ENCODE measurements at places on chromosomes 5 and 9.

DNA sequence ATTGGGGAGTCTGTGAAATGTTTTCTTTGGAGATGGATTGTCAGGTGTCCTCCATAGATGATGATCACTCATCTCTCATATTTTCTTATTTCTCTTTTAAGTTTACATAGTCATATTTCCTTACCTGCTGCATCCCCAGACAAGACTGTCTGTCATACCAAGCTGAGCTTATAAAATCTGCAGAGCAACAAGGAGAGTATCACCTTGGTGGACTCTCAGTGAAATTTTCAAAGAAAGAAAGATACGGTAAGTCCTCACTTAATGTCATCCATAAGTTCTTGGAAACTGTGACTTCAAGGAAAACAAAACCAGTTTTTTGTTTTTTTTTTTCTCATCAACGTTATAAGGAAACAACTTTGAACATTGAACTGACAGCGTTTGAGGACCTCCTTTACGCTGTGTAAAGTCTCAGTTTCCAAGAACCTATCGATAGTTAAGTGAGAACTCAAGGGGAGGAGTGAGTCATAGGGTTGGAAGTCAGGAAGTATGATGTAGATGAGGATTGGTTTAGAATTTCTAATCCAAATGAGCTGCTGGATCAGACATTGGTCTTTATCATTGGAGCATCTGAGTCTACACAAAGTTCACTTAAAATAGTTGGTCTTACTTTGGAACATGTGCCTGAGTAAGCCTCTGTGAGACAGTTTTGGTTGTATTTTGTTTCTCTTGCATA is 45.5 kb downstream of the SPIN1 start:
- DNase-seq = no peak

DNA sequence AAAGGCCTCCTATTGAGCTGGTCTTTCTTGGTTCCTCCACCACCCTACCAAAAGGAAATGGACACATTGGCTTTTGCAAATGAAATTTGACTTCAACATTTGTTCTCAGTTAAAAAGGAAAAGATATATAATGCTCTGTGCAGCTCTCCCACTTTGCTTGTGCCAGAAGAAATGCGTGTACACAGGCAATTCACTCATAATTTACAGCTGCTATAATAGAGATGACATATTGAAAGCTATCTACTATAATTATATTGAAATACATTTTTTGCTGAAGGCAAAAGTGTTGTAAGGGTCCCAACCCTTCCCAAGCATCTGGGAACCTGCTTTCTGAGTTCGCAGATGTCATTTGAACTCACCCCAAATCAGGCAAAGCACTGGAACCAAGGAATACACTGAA is 173.2 kb downstream of the PBX3 start:
- DNase-seq = no peak

GRCh38 chr5:155085282-155085989 is 71.9 kb downstream of the KIF4B start:
- DNase-seq = no peak

GRCh38 chr9:137050570-137050969 is 3.3 kb downstream of the ENTPD2 start:
- no peak for DNase-seq

- DNase-seq = no peak
Observed at GRCh38 chr9:28892538-28892937, 1319.3 kb upstream of the C9orf72 start.

DNA sequence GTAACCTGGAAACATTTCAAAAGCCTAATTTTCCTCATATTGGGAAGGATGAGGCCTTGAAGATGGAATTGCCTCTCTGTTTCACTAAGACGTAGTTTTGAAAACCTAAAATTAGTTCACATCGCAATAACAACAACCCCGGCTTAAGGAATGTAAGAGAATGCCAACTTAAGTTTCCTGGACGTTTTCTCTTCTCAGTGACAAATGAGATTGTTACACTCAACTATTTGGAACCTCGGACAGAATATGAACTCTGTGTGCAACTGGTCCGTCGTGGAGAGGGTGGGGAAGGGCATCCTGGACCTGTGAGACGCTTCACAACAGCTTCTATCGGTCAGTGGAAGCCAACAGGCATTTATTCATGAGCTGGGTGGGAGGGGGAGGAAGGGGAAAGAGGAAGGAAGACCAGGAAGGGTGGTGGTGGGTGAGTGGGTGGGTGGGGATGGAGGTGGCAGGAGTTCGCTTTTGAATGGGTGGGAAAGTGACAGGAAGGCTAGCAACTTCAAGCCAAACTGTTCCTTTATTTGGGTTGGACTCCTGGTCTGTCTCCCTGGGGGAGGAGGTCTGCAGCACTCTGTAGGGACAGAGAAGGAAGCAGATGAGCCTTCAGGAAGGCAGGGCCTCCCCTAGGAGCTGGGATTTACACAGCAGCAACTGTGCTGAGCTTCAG is 83.4 kb downstream of the TEK start:
- peak; percentile 16 for DNase-seq

DNA sequence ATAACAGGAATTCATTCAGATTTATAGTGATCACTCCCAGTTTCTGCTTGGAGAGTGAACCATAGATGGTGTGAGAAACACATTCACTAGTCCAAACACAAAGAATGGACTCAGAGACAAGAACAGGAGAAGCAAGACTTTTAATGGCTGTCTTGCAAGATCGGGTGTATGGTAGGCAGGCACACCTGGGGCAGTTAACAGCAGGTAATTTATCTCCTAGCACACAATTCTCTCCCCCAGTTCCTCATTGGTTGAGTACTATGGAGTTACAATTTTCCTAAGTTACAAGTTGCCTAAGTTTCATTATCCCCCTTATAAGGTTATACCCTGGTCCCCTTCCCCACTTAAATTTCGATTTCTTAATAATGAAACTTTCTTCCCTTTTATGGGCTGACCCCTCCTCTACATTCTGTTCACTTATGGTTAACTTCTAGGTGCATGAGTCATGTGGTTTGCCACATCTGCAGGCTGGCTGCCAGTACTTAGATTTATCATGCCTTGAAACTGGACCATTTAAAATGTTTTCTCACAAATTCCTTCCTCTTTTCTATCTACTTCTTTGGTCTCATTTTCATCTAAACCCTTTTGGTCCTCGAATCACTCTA is 623.3 kb downstream of the HINT1 start:
- no peak for DNase-seq

DNA sequence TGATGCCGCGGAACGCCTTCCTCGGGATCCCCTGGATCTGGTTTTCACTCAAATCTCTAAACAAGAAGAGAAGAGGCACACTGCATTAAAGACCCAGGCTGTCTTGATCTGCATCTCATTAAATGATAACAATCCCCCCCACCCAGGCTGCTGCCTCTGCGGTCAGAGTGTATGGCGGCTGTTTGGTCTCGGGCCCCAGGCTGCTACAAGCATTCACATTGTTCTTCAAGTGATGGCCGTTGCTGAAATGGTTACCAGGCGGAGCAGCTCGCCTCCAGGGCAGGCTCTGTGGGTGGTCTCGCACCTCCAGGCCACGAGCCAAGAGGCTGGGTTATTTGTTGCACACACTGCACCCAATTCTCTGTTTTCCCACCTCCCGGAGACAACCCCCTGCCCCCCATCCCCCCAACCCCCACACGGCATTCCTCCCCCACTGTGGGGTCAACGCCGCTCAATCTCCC is 304.1 kb upstream of the PANK3 start:
- no peak for DNase-seq

- no peak for DNase-seq
Observed at GRCh38 chr9:14218253-14218652, 95.7 kb downstream of the NFIB start.

DNA sequence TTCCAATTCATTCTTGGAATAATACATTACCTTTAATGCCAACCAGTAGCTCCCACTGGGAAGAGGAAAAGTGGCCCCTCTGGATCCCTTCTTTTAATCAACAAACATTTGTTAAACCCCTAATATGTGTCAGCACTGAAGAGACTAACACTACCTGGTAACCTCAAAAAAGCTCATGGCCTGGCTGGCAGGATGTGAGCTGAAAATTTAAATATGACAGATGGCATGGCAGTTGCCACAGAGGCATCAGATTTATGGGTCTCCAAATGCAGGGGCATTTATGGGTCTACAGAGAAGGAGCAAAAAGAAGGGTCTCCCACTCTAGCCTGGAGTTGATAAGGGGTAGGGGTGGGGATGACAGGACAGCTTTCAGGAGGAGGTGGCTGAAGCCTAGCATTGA is 12.5 kb downstream of the DNAH5 start:
- DNase-seq = no peak

DNA sequence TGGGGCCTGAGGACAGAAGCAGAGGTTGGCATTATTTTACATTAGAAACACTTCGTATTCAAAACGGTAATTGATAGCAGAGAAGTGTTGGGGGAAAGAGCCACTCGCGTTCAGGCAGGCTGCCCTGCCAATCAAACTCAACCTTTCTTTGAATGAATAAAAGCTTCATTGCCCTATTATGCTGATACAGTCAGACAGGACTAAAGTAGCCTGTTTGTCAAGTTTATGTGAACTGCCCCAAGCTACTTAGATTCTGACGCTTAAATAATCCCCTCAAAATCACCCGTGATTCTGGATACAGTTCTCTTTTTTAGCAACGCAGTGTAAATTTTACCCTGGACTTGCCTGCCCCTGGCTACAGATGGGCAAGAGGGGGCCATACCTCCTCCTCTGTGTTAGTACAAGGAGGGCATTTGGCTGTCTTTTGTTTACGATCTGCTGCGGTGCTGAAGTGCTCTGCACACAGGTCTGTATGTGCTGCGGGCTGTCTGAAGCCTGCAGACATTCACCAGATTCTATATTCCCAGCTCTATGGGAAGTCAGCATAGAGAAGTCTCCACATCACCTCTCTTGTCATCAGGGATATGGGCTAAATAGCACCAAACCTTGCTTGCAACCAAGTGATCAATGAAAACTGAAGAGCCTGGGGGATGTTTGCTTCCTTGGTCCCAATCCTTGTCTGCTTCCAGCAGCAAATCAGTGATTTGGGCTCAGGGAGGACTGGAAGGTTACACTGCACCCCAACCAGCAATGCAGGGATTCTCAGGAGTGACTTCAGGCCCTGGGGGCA is 218.4 kb downstream of the EBF1 start:
- no peak for DNase-seq

- DNase-seq = no peak
Observed at GRCh38 chr5:124315741-124316415, 430.6 kb downstream of the ZNF608 start.

DNA sequence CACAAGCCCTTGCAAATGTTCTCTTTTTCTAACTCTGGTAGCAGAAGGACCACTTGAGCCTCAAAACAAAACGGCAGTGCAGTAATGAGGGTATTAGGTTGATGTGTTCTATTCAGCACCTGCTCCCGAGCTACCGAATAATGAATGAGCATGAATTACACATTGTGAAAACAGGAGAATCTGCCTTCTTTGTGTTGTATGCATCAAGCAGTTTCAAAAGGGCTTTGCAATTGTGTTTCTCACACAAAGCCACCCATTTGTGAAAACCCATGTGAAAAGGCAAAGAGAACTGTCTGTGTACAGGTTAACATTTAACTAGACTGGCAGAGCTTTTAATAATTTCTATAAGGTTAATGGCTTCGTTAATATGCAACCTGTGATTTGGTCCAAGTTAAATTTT is 97.8 kb downstream of the STK32A start:
- no peak for DNase-seq

DNA sequence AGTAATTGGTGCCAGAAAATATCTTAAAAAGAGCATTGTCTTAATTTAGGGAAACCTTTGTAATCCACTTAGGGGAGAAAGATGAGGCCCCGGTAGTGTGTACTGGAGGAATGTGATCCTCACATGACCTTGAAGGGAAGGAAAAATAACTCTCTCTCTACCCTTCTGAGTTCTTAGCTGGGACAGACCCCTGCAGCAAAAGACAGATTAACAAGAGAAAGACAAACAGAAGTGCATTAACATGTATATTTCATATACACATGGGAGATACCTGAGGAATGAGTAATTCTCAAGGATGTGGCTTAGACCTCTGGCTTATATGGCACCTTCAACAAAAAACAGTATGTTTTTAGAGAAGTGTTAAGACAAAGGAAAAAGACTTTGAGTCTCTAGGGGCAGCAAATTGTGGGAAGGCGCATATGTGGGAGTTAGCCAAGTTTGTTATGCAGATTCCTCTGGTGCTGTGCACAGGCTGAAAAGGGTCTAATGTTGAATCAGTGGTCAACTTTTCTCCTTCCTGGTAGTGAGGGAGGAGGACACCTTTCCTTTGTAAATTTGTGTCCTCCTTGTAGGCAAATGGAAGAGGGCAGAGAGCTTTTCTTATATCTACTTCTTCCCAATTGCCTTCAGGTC is 138.8 kb downstream of the LRRC70 start:
- no peak for DNase-seq

DNA sequence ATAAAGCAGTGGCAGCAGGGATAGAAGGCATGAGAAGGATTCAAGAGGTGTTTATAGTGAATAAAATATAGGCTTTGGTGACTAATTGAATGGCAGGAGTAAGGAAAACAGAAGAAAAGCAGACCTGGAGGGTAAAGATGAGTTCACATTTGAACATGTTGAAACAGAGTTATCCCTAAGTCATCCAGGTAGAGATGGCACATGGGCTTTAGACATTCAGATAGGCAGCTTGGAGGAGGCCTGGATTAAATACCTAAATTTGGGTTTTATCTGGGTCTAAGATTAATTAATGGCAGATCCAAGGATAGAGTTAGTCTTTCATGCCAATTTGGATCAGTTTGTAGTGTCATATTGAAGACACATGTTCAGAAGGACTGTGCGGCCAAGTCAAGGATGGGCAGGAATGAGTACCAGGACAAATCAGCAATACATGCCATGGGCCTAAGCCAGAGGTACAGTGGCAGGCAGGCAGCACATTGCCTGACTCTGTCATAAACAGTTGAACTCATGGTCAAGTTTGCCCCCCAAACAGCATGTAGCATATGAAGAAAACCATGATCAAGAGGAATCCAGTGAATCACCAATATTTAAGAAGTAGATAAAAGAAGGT is 115.5 kb upstream of the SLC12A2 start:
- no peak for DNase-seq

GRCh38 chr9:122060481-122060880 is 32.6 kb downstream of the TTLL11 start:
- DNase-seq = no peak

- no peak for DNase-seq
Observed at GRCh38 chr5:133841831-133842750, 126.3 kb downstream of the C5orf15 start.

DNA sequence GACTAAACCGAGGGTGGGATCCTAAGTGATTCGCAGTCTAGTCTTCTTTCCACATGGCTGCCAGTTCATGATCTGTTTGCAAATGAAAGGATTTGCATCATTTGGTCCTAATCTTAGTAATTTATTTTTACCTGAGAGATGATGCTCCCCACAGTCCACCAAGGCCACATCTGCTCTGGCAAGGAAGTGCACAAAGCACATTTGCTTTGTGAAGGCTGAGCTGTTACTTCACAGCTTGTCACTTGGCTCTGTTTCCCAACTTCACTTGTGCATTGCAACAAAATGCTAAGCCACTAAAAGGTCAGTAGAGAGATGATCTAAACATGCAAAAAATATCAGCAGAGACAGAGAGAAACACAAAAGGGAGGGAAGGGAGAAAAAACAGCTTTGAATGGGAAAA is 128.5 kb upstream of the VLDLR start:
- no peak for DNase-seq

GRCh38 chr5:93723005-93723404 is 18.4 kb downstream of the POU5F2 start:
- DNase-seq = no peak

GRCh38 chr5:130546211-130546610 is 618.8 kb downstream of the HINT1 start:
- no peak for DNase-seq

GRCh38 chr5:182126-182525 is 9.2 kb upstream of the LRRC14B start:
- no peak for DNase-seq

- no peak for DNase-seq
Observed at GRCh38 chr9:93180938-93181337, 3.0 kb upstream of the WNK2 start.

Data from left ventricle myocardium inferior (tissue), 1 donor.